ENCODE measurements at places on chromosomes 1 and 21.

- DNase-seq, result no peak
Measured at GRCh38 chr21:21860888-21861287, 862.7 kb downstream of the NCAM2 start.

- DNase-seq, result no peak
Measured at GRCh38 chr21:20944139-20944538, 54.1 kb upstream of the NCAM2 start.

DNA sequence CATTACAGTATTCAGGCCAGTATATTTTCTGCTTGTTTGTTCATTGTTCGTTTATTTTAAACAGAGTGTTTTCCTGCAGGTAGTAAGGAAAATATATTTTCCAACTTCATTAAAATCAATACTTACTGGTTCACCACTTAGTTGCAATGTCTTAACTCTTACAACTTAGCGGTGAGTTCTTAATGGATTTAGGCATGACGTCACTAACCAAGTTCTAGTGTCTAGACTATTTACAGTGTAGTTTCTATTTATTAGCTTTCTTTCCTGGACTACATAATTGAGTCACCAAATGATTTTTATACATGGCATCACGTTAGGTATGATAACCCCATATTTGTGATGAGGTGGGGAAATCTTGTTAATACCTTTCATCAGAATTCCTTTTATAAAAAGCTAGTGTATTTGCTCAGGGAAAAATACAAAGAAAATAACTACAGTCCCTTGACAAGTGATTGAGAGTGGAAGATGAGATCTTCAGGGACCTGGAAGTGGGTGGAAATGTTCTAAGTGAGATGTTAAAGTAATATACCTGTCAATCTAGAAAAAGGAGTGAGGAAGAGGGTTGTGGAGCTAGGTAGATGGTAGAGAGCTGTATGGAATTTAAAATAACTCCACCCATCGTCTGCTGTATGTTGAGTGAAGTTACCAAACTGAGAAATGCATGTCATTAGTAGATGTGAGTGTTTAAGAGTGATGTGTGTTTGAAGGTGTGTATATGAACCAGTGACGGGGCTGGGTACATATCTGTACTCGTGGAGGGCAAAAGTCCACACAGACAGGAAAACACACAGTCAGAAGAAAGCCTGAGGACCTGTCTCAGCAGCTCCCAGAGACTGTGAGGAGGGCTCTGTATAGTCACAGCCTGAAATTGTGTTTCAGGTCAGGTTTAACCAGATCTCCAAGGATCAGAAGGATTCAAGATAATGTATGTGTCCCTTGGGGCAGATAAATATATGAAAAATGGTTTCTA is 197.6 kb upstream of the ADAMTS5 start:
- DNase-seq, result no peak

GRCh38 chr1:174209347-174210187 is 50.2 kb downstream of the RABGAP1L start:
- DNase-seq, result no peak

DNA sequence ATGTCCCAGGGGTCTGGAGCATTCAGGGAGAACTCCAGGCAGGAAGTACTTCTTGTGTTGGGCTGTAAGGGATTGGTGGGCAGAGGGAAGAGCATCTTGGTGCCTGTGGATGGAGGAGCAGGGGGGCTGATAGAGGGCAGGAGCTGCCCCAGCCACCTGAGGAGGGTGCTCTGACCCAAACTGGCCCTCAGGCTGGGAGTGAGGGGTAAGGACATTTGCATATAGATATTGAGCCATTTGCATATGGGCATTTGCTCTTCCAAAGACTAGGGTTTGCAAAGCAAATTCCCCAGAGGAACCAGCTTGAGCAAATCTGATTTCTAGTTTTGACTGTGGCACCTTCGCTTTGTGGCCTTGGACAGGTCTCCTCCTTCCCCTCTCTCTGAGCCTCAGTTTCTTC is 18.2 kb downstream of the ZNF362 start:
- no peak for DNase-seq

DNA sequence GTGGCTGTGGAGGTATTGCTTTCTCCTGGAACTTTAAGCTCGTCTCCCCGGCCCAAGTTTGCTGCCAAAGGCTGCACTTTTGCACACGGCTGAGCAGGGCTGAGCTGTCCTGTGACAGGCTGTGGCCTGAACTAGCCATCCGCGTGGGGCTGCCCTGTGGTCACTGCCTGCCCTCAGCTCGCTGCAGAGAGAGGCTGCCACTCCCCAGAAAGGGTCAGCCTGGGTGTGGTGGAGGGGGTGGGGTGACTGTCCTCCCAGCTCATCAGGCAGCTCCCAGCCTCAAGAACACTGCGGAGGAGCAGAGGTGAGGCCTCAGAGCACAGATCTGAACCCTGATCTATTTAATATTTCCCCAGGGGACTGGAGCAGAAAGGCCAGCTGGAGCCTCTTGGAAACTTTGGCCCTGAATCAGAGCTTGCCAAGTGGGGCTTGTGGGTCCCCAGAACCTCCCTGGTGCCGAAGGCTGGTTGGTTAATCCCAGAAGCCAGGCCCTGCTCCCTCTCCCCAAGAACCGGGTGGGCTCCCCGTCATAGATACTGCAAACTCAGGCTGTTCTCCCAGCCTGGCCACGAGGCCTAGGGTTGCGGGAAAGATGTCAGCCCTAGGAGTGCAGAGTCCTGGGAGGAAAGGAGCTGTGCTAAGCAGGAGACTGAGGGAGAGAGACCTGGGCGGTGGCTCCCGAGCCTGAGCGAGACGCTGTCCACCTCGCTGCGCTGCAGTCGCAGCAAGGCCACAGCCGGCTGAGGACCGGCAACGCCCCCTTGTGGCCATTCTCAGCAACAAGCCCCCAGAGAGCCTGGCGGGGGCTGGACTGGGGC is 125.1 kb upstream of the IPO9 start:
- DNase-seq, result peak; percentile 90

DNA sequence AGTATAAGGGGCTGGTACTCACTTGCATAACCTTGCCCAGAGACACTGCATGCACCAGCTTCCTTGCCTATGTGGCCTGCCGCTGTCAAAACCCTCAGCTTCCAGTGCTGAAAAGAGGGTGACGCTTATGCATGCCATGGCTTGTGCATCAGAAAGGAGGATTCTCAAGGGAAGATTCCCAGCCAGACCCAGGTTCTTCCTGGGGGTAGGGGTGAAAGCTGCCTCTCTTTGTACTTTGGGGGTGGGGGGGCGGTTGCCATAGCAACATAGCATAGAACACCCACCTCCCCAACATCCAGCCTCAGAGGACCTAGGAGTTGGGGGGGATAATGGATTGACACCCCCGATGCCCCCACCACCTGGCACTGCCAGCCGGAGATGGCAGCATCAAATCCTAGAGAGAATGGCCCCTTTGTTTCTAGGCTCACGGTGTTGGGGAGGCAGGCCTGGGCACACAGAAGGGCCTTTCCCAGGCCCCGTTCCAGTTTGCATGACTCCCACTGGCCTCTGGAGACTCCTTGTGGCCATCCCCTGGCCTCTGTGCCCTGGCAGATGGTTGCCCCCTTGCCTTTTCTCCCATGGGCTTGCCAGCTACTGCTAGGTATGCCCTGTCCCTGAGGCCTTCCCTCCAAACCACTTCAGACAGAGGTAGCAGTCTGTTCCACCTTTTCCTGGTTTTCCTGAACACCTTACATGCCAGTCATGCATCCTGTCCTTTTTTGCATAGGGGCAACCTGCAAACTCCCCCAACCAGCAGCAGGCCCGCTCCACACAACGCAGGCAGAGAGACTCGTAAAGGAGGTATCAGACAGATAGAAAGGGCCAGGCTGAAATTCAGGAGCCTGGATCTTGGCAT is 44.6 kb downstream of the RHBG start:
- no peak for DNase-seq

DNA sequence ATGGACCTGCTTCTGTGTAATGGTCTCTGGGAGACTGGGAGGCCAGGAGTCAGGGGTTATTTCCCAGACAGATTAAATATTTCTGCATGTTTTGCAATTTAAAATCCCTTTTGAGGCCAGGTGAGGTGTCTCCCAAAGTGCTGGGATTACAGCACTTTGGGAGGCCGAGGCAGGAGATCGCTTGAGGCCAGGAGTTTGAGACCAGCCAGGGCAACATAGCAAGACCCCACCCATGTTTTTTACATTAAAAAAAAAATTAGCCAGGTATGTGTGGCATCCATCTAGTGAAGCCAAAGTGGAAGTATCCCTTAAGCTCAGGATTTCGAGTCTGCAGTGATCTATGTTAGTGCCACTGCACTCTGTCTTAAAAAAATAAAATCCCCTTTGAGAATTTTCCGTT is 34.1 kb downstream of the ECHDC2 start:
- DNase-seq, result no peak

DNA sequence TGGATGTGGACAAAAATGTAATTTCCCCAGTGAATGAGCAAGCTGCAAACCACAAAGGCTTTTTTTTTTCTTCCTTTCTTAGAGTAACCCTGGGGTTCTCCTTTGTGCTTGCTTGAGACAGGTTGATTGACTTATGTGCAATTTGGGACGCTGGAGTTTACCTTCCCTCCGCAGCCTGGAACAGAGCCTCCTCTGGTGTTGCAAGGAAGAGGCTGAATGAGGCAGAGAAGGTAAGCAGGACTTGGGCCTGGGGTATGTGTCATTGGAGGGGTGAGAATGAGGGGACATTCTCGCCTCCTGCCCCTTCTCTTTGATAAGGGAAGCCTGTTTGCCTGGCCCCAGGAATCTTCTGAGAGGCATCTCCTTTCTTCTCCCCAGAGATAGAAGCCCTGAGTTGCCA is 49.8 kb downstream of the NFASC start:
- no peak for DNase-seq

- peak; percentile 43 for DNase-seq
Measured at GRCh38 chr1:59356627-59357026, 59.7 kb downstream of the FGGY start.

- no peak for DNase-seq
Measured at GRCh38 chr1:226406401-226406881, 1.5 kb downstream of the PARP1 start.

DNA sequence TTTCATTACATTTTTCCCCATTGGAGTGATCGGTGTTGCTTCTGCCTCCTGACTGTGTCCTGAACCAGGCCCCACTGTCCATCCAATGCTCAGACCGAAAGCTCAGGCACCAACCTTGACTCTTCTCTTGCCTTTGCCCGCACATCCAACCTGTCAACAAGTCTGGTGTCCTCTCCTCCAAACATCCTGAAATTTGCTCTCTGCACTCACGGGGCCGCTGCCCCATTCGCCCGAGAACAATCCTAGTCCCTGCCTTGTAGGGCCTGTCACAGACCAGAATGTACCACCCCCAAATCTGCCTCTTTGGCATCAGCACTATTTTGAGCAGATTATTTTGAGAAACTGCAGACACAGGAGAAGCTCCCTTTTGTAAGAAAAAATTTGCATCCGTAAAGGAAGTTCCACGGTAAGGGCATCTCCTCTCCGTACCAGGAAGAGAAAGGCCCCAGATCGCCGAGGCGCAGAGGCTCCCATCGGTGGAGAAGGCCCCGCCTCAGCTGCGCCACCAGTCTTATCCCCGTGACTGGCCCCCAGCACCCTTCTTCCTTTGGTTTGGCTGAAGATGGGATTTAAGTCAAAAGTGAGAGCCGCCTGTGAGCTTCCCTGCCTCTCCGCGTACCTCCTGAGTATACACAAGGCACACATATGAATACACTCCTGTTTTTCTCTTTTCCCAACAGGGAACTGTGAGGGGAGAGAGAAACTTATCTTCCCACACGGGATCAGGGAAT is 7.1 kb downstream of the MORN1 start:
- DNase-seq, result no peak

GRCh38 chr1:24609949-24610517 is 33.1 kb upstream of the SRRM1 start:
- DNase-seq, result no peak

GRCh38 chr21:40165773-40166070 is 298.5 kb downstream of the PCP4 start:
- no peak for DNase-seq

DNA sequence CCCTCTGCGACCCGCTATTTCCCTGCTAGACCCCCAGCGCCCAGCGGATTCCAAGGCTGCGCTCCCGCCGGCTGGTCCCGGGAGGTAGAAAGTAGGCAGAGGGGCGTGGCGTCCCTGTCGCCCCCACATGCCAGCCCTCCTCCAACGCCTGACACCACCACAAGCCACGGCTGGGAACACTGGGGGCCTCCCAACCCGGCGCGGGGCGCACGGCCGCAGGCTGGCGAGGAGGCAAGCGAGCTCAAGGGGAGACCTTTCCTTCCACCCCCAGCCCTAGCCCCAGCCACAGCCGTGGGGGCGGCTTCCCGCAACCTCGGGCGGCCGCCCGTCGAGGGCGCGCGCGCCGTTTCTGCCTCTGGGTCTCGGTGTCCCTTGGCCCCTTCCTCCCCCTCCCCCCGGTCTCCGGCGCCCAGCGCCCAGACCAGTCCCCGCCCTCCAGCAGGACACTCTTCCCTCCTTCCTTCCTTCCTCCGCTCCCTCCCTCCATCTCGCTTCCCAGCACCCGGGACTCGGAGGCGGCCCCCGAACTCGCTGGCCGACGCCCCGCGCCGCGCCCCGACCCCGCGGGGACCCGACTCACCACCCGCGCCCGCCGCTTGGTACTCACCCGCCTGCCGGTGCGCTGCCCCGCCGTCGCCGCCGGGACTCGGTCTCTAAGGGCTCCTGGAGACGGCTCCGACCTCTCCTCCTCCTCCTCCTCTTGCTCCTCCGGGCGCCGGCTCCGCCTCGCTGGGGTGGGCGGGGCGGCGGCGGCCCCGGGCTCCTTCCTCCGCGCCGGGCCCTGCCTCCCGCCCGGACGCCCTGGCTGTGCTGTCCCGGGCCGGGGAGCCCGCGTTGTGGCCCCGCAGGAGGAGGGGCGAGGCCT is at the start of gene GNG12:
TSS of gene GNG12 (minus strand) at position 731 of the 865 bp plus-strand sequence. CDS start 125,781 bp downstream, outside the sequence.
- peak; percentile 87 for DNase-seq

GRCh38 chr1:95879498-95880050 is 645.6 kb downstream of the RWDD3 start:
- DNase-seq, result no peak

DNA sequence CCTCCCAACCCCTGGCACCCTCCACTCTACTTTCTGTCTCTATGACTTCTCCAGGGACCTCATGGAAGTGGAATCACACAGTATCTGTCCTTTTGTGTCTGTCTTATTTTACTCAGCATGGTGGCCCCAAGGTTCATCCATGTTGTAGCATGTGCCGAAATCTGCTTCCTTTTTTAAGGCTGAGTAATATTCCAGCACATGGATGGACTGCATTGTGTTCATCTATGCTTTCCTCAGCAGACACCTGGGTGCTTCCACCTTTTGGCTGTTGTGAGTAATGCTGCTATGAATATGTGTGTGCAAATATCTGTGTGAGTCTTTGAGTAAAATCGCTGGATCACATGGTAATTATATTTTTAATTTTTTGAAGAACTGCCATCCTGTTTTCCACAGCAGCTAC is 1.6 kb upstream of the PFKL start:
- DNase-seq, result no peak

GRCh38 chr1:200979574-200980451 is 43.7 kb downstream of the KIF21B start:
- no peak for DNase-seq

GRCh38 chr1:235601104-235601503 is 48.5 kb downstream of the GNG4 start:
- no peak for DNase-seq
